ENCODE measurements at places on chromosomes 6 and 20. TPM values are rescaled to one million over a fixed set of nuclear protein-coding genes. Genes with fewer than 3 reads are reported as not detected.
A peak's percentile ranks its signal among the peaks of the same experiment; 100 is the strongest.

Gene OR2B6
- total RNA-seq: not detected

Gene MUCL3
- 0.43 TPM for total RNA-seq

Gene AIF1
- not detected for total RNA-seq

Gene PTCHD4
- total RNA-seq: 0.38 TPM

Gene RAET1L
- not detected for total RNA-seq

Gene MYCT1
- total RNA-seq: 2.9 TPM

Gene FAM209A
- total RNA-seq: not detected

Gene COL12A1
- total RNA-seq: 9.0 TPM

DNA sequence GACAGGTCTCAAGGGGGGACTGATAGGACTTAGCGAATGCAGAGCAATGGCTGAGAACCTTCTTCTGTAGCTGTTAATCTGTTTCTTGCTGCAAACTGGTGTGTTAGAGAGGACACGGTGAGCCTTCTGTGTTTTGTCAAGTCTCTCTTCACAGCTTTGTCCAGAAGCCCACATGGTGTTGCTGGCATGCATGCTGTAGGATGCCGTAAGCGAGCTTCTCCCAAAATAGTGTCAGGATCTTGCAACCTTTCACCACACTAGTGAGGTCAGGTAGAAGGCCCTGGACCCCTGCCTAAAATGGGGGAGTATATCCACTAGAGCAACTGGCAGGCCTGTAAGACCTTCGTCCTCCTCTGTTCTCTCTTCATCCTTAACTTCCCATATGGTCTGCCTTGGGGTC lies 51.9 kb upstream of the GLP1R start:
- DNase-seq: no peak

DNA sequence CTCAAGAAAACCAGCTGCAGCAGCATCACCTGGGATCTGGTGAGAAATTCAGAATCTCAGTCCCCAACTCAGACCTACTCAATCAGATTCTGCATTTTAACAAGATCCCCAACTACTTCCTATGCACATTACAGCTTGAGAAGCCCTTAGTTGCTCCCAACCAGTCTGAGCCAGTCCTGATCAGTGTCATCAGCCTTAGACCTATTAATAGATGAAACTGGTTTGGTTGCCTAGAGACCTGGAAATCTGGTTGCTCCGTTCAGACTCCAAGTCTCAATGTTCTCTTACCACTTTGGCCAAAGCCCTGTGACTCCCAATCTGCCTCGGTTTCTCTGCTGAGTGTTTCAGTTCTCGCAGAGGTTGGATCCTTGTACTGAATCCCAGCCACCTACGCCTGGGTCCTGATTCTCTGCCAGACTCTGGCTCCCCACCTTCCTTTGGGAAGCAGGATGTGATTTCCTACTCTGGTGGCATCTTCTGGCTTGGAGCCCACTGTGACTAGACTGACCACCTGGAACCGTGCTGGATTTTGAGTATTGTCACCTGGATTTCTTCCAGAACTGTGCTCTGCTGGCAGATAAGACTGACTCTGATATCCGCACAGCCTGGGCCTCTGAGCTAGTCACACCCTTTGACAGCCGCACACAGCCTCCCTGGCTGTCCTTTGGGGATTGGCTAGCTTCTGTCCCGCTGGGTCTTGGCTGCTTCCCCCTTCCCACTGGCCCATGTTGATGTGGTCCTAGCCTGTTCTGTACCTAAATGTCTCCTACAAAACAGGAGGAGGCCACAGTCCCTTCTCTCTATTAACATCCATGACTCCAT lies 20.3 kb upstream of the ATXN1 start:
- no peak for DNase-seq

- no peak for DNase-seq
These were observed 41.0 kb downstream of the NINL start for GRCh38 chr20:25544311-25544710.

DNA sequence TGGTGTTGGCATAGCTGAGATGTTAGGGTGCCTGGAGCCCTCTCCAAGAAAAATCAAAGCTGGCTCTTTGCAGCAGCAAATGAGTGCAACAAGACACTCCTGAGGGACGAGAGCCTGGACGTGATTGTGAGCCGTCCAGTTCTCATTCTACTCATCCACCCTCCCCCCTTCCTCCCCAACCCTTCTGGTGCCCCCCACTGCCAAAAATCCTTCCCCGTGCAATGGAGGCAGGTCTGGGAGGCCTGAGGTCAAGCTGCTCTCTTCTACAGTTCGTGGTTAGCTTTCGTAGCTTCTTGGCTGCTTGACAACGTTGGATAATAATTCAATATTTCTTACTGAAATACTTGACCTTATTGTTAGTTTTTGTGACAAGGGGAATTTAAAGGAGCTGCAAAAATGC lies 185.3 kb upstream of the SUPT3H start:
- DNase-seq: no peak

DNA sequence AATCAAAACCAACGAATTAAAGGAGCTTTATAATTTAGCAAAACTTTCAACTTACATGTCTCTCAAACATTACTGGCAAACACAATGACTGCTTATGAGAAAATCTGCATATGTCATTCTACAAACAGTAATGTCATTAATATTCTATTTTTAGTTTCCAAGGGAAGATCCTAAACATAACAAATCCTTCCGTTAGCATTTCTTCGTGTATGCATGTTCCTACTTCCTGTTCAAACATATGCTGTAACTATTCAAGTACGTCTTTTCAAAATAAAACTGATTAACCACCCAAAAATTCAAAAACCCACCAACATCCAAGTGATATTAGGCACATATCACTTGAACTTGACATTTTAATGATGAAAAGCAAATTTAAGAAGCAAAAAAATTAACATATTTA lies 131.3 kb downstream of the HACE1 start:
- DNase-seq: no peak

DNA sequence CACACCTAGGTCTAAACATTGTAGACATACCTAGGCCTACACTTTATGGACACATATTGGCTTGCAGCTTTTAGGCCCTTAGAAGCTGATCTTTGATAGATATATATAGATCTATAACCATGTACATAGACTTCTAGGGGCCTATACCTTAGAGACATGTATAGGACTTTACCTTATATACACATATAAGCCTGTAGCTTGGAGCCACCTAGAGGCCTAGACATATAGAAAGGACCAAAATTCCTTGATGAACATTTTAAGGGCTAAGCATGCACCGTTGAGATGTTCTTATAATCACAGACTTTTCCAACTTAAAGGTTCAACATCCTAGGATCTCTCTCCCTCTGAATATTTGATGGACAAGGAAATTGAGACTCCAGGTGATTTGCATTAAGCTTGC lies 371.7 kb upstream of the SASH1 start:
- DNase-seq: no peak

DNA sequence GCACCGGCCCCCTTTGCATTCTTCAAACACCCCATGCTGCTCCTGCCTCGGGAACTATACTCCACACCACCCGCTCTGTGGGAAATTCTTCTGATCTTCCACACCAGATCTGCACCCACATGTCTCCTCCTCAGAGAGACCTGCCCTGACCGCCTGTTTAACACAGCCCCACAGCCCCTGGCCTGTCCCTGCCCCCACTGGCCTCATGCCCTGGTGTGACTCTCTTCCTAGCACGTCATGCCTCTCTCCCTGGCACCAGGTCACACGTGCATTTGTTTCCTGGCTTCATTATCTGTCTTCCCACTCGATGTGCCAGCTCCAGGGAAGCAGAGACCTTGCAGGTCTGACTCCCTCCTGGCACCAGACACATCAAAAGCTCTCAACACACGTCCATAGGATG lies 79.6 kb downstream of the ANKRD60 start:
- DNase-seq: no peak

DNA sequence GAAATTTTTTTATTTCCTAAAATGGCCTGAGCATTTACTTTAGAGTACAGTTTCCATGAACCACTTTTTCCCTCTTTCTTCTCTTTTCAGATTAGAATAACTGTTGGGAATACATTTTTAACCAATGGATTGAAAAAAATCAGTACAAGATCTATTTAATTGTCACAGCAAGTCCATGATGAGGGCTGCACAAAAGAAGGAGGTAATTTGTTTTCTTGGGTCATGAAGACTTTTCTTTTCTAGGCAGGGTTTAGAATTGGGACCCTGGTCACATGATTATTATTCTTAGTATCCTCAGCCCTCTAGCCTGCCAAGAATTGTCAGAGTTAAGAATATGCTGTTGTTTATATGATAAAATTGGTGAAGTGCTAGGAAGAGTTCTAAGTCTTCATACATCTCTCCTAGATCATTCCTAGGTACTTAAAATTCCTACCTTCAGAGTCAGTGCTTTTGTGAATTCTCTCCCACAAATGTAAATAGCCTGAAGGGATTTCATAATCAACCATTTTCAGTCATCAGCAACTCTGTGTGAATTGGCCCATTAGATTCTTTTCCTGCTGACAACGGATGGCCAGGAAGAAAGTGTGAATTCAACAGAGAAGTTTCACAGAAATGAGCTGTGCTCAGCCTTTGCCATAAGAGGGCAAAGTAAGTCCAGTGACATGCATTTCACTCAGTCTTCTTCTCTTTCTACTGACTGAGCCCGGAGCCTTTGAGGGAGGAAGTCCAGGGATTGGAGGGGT lies 32.4 kb upstream of the TPBG start:
- DNase-seq: peak; percentile 45

DNA sequence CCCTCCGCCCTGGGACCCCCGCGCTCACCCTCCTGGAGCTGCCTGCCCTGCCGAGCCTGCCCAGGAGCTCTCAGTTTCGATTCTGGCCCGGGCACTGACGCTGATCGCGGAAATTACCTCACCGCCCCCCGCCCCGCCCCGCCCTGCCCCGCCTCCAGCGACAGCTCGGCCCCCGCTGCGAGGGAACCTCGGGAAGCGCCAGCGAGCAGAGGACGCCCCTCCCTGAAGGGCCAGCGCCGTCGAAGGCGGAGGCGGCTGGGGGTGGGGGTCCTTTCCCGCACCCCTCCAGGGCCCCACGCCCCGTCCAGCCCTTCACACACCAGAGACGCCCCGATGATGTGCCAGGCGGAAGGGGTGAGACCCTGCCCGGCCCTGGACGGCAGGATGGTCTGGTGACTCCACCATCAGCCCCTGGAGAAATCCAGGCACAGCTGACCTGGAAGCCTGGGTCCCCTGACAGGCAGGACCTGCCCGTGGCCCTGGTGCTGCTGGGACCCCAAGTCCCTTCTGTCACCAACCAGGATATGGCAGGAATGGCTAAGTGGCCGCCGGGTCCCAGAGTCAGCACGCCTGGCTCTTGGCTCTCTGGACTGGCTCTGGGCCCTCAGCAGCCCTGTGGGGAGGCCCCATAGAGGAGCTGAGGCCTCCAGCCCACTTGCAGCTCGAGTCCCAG lies at the start of gene HELZ2:
TSS of gene HELZ2 (minus strand) at position 84 of the 673 bp plus-strand sequence. CDS start 1,854 bp downstream, outside the sequence.
- DNase-seq: peak; percentile 63

GRCh38 chr6:132400883-132401617 lies at the start of gene MOXD1:
MOXD1 (minus strand) TSS chr6:132401475; CDS start chr6:132401426, 49 bp downstream.
- DNase-seq: peak; percentile 18

- DNase-seq: no peak
These were observed 56.8 kb downstream of the EIF2S2 start for GRCh38 chr20:34055290-34055689.

DNA sequence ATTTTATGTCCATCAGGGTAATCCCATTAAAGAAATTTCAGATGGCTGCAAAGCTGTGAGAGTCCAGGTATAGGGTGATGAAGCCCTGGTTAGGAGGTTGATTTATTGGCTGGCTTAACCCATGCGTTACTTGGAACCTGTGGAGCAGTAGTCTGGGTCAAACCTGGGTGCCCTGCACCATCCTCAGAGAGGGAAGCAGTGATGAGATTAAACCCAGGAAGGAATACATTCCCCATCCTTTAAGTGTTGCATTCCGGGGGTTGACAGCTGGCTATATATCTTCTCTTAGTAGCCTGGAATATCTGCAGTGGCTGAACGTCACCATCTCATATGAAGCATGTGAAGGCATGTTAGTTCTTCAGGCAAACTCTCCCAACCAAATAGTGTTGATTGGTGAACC lies 44.9 kb upstream of the JAG1 start:
- no peak for DNase-seq

DNA sequence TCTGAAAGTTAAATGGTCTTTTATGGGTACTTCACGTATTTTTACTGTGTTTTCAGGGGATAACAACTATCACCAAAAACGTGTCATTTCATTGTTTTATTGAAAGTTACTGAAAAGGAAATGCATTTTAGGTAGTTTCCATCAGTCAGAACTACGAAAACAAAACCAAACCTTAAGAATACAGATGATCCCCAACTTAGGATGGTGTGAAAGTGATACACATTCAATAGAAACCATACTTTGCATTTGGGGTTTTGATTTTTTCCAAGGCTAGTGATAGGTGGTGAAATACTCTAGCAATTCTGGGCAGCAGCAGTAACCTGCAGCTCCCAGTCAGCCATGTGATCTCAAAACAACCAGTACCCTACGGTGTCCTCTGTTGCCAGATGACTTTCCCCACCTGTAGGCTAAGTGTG lies 25.9 kb upstream of the EFHC1 start:
- DNase-seq: no peak

GRCh38 chr20:16111852-16112412 lies 461.3 kb downstream of the KIF16B start:
- no peak for DNase-seq

DNA sequence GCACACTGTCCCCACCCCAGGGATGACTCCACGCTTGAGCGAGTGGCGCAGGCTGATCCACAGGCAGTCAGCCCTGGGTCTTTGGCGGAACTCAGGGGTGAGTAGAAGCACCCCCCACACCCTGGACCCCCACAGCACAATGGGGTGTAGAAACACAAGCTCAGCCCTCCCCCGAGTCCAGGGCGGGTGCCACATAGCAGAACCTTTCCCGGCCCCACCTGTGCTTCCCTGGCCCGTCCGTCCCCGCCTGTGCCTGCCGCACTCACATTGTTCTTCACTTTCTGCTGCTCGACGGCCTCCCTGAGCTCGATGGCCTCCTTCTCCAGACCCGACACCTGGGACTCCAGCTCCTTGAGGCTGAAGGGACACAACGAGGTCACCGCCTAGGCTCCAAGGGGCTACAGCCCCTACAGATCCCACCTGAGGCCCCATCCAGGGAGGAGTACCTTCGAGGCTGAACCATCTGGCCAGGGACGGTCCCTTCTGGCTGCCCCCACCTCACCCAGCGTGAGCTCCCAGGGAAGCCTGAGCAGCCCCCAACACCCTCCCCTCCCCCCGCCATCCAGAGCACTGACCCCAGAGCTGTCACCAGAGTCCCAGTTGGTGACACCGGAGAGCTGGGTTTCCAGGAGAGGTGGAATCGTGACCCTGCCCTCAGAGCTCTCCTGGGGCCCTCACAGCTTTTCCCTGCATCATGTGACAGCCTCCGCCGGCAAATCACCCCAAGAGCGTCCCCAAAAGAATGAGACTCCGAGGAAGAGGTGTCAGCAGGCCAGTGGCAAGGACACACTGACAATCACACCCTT lies 55.6 kb downstream of the DSTN start:
- no peak for DNase-seq

GRCh38 chr6:132690678-132691077 lies 23.2 kb downstream of the VNN1 start:
- DNase-seq: no peak

- DNase-seq: no peak
These were observed 45.6 kb upstream of the CHRNA4 start for GRCh38 chr20:63406617-63407245.

- DNase-seq: no peak
These were observed 428.5 kb downstream of the CD83 start for GRCh38 chr6:14546036-14546435.

Measured in A172 (cell line).